ENCODE measurements at places on chromosomes 11 and 22. TPM values are rescaled to one million over a fixed set of nuclear protein-coding genes. Genes with fewer than 3 reads are reported as not detected.

DNA sequence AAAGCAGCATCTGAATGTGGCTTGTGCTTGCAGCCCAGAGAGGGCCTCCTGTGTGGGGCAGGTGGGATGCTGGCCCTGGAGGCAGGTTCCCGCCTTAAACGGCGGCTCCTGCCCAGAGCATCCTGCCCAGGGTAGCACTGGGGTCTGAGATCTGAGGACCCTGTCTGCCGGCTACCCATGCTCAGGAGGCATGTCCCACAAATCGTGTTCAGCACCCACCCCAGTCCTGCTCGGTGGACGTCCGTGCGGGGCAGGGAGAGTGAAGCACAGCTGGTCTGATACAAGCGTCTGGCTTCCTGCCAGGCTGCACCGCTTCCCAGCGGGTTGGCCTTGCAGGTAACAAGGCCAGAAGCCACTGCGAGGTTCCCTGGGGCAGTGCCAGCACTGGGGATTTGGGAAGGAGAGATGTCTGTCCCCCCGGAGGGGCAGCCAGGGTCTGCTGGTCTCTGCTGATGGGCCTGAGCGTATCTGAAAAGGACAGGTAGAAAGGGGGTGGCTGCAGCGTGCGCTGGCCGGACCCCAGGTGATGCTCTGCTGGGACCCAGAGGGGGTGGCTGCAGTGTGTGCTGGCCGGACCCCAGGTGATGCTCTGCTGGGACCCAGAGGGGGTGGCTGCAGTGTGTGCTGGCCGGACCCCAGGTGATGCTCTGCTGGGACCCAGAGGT lies 3.6 kb downstream of the TRABD start:
- no peak for DNase-seq

- DNase-seq = no peak
Observed at GRCh38 chr11:108859510-108859909, 194.6 kb downstream of the DDX10 start.

The DDX25 gene
- total RNA-seq = 3.8 TPM

The MS4A14 gene
- 1.6 TPM for total RNA-seq

DNA sequence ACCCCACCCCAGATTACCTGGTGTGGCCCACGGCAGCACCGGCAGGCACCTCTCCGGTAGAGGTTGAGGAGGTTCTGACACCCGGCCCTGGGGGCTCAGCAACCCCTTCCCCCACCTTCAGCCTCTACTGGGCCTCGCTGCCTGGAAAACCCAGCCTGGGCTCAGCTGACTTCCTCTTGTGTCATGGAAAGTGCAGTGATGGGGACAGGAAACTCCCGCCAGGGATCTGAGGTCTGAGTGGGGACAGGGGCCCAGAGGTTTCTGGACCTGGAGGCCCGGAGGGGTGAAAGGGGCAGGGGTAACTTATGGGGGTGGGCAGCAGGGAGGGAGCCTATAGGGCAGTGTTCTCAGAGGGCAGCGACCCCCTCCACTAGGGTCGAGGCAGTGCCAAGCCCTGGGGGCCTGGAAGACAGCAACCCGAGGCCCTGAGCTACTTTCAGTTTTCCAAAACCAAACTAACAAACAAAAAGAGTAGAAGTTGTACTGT lies 10.0 kb upstream of the CD5 start:
- DNase-seq = no peak

The ANGPTL5 gene
- total RNA-seq = 1.2 TPM

DNA sequence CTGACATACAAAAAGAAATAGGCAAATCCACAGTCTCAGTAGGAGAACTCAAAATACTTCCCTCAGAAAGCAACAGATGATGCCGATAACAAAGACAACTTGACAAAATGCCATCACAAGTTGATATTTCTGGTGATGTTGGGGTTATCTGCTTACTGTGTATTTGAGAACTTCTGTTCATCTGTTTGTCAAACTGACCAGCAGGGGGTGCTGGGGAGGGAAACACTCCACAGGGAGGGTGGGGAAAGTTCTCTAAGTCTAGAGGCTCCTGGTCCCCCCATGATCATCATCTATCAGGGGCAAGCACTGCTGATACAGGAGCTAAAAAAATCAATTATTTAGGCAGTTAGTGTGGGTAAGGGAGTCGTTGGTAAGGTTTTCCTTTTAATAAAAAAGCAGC lies 19.2 kb downstream of the GLYATL1 start:
- DNase-seq = peak; percentile 13

- DNase-seq = no peak
Observed at GRCh38 chr11:45334836-45335235, 48.7 kb upstream of the SYT13 start.

The ANO5 gene
- total RNA-seq = 13.8 TPM

GRCh38 chr11:3119141-3119821 lies 45.8 kb downstream of the OSBPL5 start:
- DNase-seq = peak; percentile 0

DNA sequence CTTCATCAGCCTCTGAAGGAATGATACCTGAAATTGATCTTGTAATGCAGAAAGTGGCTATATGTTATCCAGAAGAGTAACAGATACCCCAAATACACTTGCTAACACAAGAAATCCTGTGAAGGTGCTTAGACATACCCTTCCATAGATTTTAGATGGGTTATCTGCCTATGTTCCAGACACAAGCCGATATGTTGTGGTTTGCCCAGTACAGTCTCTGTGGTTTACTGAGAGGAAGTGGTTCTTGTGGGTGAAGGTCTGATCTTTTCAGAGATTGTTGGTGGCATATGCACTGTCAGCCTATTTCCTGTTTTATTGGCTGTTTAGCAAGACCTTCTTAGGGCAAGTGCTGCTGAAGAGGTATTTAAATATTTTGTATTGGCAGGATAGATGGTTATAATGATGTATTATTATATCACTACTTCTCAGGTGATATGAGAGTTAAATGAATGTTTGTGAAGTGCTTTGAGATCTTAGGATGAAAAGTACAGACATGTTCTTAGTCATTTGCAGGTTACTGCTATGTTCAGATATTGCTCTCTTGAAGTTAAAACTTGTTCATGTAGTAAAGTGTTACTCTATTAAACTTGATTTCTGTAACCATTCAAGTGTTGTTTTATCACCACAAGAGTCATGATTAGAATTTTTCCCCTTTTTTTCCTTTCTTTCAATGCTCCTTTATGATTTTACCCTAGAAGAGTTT lies 8.2 kb downstream of the ARHGEF12 start:
- no peak for DNase-seq

DNA sequence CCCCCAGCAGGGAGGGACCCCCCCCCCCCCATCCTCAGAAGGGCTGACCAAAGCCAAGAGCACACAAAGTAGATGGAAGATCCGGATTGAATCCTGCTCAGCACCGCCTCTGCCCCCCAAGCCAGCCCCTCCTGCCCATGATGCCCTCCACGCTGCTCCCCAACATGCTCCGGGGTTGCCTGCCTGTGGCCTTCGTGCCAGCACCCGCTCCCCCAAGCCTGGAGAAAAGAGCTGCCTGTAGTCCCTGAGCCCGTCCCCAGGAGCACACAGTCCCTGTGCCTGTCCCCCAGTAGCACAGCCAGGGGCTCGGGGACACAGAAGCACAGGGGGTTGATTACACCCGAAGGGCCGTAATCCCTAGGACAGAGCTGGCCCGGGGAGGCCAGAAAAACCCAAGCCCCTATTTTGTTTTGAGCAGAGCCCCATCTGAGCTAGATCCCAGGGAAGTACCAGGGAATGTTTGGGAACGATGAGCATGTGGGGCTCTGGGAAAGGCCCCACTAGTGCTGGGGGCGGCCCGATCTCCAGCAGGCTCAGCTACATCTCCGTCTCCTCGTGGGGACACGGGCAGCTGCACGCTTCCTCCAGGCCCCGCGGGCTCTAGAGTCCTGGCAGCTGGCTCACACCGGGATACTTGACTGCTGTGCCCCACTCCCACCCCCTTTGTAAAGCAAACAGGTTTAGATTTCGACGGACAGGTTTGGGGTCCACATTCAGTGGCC lies 66.7 kb downstream of the PHF21B start:
- DNase-seq = no peak

The NXPE4 gene
- total RNA-seq = not detected
